ENCODE measurements at places on chromosomes 1 and 21. TPM values are rescaled to one million over a fixed set of nuclear protein-coding genes. Genes with fewer than 3 reads are reported as not detected.

DNA sequence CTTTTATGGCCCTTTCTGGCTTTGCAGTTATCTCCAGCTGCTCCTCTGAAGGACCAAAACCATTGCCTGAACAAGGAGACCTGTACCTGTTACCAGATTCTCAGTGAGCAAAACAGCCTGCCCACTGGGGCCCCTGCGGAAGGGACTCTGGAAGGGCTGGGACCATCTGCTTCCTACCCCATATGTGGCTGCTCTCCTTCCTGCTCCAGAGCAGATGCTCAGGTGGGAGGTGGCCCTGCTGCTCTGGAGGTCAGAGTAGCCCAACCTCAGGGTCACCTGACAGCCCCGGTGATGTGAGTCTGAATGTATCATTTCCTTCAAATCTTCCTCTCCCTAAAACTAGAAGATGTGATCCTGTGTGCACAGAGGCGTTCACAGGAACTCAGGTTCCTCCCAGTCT, 33.6 kb downstream of the PRDM16 start:
- no peak for DNase-seq

Gene NR1I3
- total RNA-seq = not detected

GRCh38 chr1:116910379-116911187, 867 bp downstream of the PTGFRN start:
- no peak for DNase-seq

DNA sequence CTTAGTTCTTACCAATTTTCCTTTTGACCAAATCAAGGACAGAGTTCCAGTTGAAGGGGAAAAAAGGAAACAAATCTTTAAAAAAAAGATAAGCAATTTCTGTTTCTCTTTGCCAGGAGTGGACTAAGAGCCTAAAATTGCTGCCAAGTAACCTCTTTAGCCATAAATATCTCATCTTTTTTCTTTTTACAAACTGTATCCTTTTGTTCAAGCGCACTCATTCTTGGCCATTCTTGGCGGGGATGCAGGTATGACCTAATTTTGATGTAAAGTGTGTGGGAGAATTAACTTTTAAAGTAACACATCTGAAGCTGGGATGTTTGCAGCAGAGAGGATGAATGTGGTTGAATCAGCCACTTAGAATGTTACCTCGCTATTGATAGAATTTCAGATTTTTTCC, 13.4 kb upstream of the KIF1B start:
- DNase-seq = no peak

- DNase-seq = no peak
Measured at GRCh38 chr1:101463195-101463594, 226.4 kb downstream of the S1PR1 start.

DNA sequence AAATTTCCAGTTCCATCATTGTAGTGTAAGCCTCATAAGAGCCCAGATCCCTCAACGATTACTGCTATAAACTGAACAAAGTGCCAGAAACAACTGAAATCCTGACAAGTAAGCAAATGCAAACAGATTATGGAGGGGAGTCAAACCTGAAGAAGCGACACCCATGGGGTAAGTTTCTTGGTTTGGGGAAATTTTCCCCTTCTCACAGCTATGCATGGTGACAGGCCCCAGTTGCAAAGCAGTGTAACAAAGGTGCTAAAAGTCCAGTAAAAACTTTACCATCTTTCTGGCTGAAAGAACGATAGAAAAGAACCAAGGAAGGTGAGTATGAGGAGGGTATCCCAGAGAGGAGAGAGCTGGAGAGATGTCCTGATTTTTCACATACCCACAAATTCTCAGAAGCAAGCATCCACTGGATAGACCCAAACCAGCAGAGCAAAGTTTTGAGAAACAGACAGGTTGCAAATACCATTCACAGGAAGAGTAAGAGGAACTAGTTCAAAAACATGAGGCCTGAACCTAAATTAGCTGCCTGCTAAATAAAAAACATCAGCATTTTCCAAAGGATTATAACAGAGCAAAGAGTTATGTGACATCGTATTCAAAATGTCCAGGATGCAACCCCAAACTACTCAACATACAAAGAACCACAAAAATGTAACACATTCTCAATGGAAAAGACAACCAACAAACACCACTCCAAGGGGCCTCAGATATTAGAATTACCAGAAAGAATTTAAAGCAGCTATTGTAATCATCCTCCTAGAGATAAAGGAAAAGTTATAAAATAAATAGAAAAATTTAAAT, 14.5 kb downstream of the SCYL3 start:
- no peak for DNase-seq

Gene SLC26A9
- not detected for total RNA-seq

DNA sequence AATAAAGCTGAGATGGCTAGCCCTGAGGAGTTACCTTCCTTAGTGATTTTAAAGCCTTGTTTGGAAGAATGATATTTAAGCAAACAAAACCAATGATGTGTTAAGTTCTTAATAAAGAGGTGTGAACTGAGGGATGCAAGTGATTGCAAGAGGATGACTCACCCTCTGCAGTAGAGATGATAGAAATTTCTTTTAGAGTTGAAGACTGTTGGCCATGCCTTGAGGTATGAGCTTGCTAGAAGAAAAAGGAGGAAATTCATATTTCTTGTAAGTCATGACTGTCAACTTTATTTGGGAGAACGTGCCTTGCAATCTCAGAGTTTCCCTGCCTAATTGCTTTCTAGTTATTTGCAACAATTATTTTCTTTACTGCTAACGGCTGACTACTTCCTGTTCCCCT, 94.7 kb downstream of the PLA2G4A start:
- no peak for DNase-seq

DNA sequence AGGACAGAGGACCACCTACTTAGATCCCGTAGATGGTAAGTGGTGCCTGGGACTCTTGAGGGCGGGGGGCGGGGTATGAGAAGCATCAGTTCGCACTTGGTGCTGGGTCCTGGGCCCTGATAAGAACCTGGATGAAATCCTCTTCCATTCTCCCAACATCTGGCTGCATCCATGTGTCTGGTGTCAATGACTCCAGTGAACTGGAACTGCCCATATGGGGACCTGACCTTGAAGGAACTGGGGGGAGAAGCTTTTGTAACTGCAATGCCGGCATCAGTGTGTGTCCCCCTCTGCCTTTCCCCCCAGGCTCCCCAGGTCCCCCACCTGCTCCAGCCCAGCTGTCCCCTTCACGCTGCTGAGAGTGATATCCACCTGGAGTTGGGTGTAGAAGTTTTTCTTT, 49.7 kb upstream of the EPB41 start:
- no peak for DNase-seq

Gene SPRR1B
- total RNA-seq = not detected

Gene SERTAD4
- 2.7 TPM for total RNA-seq

Gene CHIA
- total RNA-seq = not detected

DNA sequence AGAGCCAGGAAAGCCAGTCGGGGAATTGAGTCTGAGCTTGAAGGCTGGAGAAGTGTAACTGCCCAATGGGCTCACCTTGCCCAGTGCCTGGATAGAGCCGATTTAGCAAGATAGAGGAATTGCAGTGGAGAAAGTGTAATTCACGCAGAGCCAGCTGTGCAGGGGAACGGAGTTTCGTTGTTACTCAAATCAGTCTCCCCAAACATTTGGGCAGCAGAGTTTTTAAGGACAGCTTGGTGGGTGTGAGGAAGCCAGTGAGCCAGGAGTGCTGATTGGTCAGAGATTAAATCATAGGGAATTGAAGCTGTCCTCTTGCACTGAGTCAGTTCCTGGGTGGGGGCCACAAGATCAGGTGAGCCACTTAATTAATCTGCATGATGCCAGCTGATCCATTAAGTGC, 28.4 kb upstream of the NLRP3 start:
- no peak for DNase-seq

Gene C1QA
- total RNA-seq = 415 TPM

Gene SPATA6
- 13.6 TPM for total RNA-seq

DNA sequence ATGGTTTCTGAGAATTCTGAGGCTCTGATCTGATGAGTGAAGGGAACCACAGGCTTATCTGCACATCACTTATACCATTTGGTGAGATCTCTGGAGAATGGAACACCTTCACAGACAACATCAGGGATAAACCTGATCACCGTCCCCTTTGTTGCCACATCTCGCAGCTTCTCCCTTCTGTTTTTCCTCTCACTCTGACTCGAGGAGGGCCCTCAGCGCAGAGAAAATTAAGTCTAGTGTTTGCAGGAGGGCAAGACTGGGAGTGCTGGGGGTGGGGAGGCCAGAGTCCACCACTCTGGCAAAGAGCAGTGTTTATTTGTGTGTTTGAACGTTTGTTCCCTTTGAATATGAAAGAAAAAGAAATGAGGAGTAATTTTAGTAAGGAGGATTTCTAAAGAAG, 29.0 kb upstream of the BATF3 start:
- DNase-seq = no peak

DNA sequence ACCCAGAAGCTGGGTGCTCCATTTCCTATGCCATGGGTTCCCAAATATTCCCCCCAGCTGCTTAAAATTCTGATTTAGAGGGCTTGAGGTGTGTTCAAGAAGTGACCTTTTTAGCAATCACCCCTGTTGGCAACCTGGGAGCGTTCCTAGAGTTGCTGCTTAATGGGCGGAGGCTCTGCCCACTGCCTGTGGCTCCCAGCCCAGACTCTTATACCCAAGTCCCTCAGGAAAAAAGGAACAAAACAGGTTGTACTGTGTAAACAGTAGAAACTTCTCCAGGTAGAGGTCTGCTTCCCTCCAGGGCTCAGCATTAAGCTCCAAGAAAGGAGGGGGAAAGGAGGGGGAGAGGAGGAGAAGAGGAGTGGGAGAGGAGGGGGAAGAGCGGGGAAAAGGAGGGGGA, 14.6 kb upstream of the TENT5C start:
- no peak for DNase-seq

DNA sequence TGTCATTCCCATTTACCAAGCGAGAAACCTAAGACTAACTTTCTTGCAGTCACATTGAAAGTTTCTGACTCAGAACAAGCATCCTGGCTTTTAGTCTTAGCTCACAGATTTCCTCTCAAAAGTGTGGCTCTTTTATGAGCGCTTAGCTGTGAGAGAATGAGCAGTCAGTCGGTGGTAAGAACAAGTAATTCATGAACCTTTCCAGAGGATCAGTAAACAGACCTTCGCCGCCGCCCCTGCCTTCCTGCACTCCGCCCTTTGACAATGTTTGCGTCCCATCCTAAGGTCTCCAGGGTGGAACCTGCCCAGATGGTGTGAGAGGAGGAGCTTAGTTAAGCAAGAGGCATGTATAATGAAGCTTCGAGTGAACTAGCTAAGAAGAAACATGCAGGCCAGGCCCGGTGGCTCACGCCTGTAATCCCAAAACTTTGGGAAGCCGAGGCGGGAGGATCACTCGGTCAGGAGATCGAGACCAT, 142.4 kb downstream of the GLUL start:
- DNase-seq = no peak

GRCh38 chr1:207799989-207800648, 48.3 kb downstream of the CD46 start:
- DNase-seq = no peak

DNA sequence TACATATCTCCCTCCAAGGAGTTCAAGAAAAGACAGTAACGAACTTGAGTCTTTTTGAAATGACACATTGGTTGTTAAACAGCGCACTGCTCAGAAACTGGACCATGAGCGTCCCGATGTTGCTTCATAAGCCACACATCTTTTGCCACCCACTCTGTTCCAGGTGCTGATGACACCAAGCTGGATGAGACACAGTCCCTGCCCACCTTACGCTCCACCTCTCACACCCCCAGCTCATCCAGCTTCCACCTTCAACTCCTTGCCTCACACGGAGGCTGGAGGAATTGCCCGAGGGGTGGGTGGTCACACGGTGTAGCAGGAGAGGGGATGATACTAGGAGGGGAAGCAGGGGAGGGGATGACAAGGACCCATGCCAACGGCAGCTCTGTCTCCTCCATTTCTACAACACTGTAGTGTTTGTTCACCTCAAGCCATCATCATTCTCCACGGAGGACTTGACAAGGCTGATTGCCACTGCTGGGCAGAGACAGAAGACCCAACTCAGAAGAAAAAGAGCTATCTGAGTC, 148.5 kb upstream of the TNR start:
- no peak for DNase-seq

DNA sequence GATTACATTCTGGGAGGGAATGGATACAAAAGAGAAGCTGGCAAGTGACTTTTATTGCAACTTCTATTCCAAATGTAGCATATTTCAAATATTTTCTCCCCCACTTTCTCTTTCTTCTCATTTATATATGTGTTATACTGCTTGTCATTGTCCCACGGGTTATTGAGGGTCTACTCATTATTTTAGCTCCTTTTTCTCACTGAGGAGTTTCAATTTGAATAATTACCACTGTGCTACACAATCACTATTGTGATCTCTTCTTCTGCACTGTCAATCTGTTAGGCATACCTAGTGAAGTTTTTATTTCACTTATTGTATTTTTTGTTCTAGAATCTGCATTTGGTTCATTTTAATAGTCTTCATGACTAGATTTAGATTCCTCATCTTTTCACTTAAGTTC, 339.7 kb downstream of the PTPRC start:
- DNase-seq = no peak

DNA sequence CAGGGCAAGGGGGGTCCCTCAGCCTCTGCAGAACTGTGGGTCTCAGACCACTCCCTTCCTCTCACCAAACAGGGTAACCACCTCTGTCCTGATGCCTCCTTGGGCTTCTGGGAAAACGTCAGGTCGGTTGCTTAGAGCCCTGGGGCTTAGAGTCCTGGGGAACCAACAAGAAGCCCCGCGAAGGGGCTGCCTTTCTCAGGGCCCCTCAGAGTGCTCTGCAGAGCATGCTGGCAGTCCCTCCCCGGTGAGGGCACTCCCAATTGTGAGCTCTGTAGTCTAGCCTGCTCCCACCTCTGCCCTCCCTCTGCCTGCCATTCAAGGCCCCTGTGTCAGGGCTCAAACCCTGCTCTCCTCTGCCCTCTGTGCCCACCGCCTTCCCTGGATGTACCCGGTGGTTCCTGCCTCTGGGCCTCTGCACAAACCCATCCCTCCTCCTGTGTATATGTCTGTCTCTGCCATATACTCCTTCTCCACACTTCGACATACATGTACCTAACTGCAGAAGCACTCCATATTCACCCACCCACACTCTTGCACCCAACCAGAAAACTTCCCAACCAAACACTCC, 92.3 kb downstream of the DMRTB1 start:
- no peak for DNase-seq

Gene ST6GALNAC5
- 0.44 TPM for total RNA-seq

DNA sequence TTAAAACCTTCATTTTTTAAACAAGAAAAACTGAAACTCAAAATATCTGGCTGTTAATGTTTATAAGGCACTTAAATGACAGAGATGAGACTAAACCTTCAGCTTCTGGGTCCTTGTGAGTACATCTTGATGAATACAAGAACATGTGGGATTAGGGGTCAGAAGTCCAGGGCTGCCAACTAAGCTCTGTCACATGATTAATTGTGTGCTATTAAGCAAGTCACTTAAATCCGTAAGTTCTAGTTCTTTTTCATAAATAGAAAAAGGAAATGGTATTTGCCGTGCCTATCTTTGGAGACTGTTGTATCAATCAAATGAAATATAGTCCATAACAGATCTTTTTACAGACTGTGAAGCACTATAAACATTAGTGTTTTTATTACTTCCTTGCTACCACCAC, 43.2 kb upstream of the KCTD3 start:
- DNase-seq = no peak

DNA sequence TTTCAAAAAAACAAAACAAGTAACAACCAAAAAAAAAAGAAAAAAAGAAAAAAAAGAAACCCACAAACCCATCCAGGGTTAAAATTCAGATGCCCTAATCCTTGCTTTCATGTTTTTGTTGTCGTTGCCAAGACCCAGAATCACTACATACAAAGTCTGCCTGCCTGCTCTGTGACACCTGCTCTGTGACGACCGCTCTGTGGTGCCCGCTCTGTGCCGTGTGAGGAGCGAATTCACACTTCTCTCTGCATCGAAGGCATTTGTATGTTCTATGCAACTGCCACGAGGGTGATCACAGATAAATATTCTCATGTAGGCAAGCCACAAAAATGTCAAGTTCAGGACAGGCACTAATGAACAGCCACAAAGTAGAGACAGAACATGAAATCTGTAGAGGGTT, 178.6 kb downstream of the SLC45A1 start:
- DNase-seq = no peak

Data from omental fat pad (tissue), 4 donors.